Mesenchymal stem cell (in vitro differentiated cells and primary cell): ENCODE measurements at places on chromosomes 11 and 22.

DNA sequence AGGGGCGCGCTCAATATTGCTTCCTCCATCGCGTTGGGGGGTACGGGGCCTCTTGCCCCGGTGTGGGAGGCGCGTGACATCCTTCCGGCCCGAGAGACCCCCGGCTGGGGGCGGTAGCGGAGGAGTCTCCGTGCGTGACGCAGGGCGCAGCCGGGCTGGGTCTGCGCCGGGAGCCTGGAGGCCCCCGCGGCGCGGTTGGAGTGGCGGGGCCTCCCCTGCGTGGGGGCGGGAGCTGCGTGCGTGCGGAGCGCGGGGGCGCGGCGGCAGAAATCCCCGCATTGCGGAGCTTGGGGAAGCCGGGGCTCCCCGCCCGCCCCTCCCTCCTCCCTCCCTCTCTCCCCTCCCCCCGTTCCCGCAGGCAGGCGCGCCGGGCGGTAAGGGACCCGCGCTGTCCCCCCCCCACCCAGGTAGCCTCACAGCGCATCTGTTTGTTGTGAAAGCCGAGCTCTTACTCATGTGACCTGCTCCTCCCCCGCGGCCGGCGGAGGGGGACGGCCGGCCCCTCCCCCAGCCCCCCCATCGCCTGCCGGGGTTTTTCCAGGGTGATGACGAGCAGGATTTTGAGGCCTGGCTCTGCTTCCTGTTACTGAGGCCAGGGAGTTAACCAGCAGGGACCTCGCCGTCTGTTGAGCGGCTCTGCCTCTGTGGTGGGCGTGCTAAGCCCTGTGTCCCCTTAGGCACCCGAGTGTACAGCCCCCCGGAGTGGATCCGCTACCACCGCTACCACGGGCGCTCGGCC, 1.6 kb downstream of the PIM3 start:
- H3K4me3 ChIP-seq, result peak overlapping the region; percentile 91
- DNase-seq, result peak; percentile 96
- H3K36me3 ChIP-seq, result peaks cover 46% of the 10 kb centered on the region
- peak overlapping the region; percentile 76 for H3K27ac ChIP-seq
- H3K27me3 ChIP-seq, result no peaks in the 10 kb centered on the region

DNA sequence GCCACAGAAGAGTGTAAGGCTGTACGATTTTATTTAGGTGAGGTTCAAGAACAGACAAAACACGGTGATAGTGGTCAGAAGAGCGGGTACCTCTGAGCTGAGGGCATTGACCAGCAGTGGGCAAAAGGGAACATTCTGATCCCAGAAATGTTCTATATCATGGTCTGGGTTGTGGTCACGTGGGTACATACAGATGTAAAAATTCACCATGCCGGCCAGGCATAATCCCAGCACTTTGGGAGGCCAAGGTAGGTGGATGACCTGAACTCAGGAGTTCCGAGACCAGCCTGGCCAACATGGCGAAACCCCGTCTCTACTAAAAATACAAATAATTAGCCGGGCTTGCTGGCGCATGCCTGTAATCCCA, 31.1 kb upstream of the GCAT start:
- H3K4me1 ChIP-seq, result peaks cover 11% of the 10 kb centered on the region
- no peaks in the 10 kb centered on the region for H3K27me3 ChIP-seq
- no peak overlapping the region for H3K4me3 ChIP-seq
- no peak overlapping the region for H3K27ac ChIP-seq
- H3K36me3 ChIP-seq, result peaks cover 40% of the 10 kb centered on the region

DNA sequence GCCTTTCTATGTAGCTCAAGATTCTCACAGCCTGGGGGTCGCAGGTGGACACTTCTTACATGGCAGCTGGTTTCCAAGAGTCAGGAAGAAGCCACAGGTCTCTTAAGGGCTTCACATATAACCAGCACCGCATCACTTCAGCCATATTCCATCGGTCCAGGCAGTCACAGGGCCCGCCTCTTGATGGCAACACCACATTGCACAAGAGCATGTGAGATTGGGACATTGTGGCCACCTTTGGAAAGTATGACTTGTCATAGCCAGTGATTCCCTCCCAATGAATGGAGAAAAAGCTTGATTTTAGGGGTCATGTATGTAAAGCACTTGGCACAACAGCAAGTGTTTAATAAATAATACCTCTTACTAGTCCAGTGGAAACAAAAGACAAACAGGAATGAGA, 98.3 kb downstream of the NCAM1 start:
- H3K4me3 ChIP-seq, result no peak overlapping the region
- no peak overlapping the region for H3K27ac ChIP-seq
- H3K27me3 ChIP-seq, result no peaks in the 10 kb centered on the region
- no peak for DNase-seq
- H3K36me3 ChIP-seq, result no peaks in the 10 kb centered on the region

DNA sequence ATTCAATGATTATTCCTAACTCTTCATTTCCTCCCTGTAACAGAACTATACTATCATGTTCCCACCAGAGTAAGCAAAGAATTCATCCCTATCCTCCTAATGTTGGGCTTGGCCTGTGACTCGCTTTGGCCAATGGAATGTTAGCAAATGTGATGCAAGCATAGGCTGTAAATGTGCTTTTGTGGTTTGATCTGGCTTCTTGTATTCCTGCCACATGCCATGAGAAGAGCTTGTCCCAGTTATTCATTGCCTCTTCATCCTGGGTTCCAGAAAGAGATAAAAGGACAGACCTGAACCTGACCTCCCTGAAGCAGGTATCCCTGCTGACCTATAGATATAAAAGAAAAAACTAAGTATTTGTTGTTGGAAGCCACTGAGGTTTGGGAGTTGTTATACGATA, 51.0 kb downstream of the SYTL2 start:
- H3K36me3 ChIP-seq, result no peaks in the 10 kb centered on the region
- no peak overlapping the region for H3K27ac ChIP-seq
- peak; percentile 77 for DNase-seq

- no peaks in the 10 kb centered on the region for H3K36me3 ChIP-seq
- no peak overlapping the region for H3K27ac ChIP-seq
- H3K4me1 ChIP-seq, result peaks cover 10% of the 10 kb centered on the region
- no peak overlapping the region for H3K4me3 ChIP-seq
Measured at GRCh38 chr22:47134222-47134621, 371.8 kb downstream of the TBC1D22A start.

DNA sequence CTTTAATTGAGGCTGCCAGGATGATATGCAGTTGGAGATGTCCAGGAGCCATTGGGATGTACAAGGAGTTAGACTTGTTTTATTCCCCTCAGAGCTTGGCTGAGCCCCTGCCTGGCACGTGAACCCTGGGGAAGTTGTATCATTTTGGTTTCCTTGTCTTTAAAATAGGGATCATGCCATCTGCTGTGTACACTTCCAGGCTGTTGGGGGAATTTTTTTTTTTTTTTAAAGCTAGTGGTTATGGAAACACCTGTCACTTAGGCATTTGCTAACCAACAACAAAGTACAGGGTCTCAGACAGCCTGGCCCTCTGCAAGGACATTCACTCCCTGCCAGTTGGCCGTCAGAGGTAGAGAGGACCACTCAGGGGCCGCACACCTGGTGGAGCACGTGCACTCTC, 8.5 kb upstream of the RAB1B start:
- H3K27ac ChIP-seq, result no peak overlapping the region
- no peaks in the 10 kb centered on the region for H3K27me3 ChIP-seq
- peaks cover 14% of the 10 kb centered on the region for H3K4me1 ChIP-seq
- H3K36me3 ChIP-seq, result peaks cover 57% of the 10 kb centered on the region

DNA sequence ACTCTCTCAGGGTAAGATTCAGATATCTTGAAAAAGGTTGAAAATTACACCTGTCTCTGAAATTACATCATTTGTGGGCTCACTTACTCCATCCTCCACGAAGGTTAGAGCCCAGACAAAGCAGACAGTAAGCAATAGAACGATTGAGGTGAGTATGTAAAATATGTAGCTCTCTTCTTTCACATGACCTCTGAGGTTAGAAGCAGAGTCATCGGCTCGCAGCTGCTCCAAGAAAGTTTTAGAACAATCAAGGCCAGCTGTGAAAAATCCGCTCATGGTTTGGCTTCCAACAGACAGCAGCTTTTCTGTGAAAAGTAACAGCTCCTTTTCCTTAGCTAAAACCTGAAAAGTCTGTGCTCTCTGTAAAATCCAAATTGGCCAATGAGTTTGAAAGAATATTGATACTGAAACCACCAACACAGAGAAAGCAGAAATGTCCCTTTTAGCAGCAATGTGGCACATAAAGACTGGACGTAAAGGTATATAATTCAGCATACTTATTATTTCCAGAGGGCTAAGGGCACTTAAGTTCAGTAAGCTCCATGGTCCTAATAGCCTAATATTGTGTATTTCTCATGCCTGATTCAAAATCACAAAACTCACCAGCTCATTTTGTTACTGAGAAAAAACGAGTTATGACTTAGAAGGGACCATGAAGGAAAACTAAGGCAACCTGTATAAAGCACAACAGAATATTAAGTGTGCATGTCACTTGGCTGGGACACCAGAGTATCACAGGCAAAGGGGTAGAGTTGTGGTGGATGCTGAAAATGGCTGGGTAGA, 78.2 kb downstream of the FAM76B start:
- no peaks in the 10 kb centered on the region for H3K27me3 ChIP-seq
- H3K4me3 ChIP-seq, result no peak overlapping the region
- peaks cover 1% of the 10 kb centered on the region for H3K4me1 ChIP-seq

DNA sequence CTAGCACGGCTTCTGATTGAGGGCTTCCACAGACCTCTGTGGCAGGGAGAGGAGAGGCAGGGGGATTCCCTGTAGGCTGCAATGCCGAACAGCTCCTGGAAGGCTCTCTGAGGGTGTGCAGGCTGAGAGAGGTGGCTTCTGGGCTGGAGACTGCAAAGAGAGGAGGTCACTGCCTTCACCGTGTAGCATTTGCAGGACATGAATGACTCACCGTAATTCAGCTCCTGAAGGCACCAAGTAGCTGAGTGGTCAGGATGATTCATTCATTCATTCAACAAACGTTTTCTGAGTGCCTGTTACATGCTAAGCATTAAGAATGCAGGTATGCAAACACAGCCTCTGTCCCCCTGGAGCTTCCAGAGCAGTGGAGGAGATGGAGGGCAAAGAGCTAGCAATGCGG, 18.0 kb upstream of the EIF3D start:
- no peaks in the 10 kb centered on the region for H3K36me3 ChIP-seq
- peak; percentile 91 for DNase-seq
- H3K27me3 ChIP-seq, result peaks cover 24% of the 10 kb centered on the region
- H3K4me3 ChIP-seq, result no peak overlapping the region
- H3K4me1 ChIP-seq, result peaks cover 14% of the 10 kb centered on the region
- H3K27ac ChIP-seq, result peak overlapping the region; percentile 2

- H3K4me3 ChIP-seq, result peak overlapping the region; percentile 87
Measured at GRCh38 chr11:60914633-60915247, 782 bp downstream of the TMEM109 start.

- H3K27me3 ChIP-seq, result no peaks in the 10 kb centered on the region
- H3K4me3 ChIP-seq, result peak overlapping the region; percentile 92
- peak; percentile 73 for DNase-seq
- H3K4me1 ChIP-seq, result peaks cover 4% of the 10 kb centered on the region
- no peaks in the 10 kb centered on the region for H3K36me3 ChIP-seq
- peak overlapping the region; percentile 96 for H3K27ac ChIP-seq
Measured at GRCh38 chr11:73760135-73760678, 667 bp downstream of the RAB6A start.

DNA sequence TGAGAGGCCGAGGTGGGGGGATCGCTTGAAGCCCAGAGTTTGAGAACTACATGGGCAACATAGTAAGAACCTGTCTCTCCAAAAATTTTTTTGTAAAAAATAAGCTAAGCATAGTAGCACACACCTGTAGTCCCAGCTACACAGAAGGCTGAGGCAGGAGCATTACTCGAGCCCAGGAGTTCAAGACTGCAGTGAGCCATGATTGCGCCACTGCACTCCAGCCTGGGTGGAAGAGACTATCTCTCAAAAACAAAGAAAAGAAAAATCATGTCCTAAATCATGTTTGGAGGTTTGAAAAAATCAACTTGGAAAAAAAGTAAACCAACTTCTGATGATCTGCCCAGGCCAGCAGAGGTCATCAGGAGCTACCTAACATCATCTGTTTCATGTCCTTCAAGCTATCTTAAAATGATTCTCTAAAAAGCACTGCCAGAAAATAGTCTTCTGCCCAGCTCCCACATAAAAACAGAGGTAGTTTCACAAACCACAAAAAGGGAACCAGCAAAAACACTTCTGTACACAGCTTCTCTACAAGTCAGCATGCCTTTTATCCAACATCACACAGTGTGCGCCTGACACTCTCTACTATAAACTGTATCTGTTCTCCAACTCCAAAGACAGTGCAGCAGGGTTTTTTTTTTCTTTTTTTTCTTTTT, 165.0 kb downstream of the SOX6 start:
- no peak overlapping the region for H3K27ac ChIP-seq
- DNase-seq, result no peak
- no peaks in the 10 kb centered on the region for H3K36me3 ChIP-seq
- H3K4me1 ChIP-seq, result no peaks in the 10 kb centered on the region

- H3K4me1 ChIP-seq, result no peaks in the 10 kb centered on the region
- DNase-seq, result no peak
- no peak overlapping the region for H3K4me3 ChIP-seq
- no peaks in the 10 kb centered on the region for H3K36me3 ChIP-seq
- H3K27ac ChIP-seq, result no peak overlapping the region
- H3K27me3 ChIP-seq, result no peaks in the 10 kb centered on the region
Measured at GRCh38 chr11:15795378-15795777, 561.0 kb downstream of the SOX6 start.

DNA sequence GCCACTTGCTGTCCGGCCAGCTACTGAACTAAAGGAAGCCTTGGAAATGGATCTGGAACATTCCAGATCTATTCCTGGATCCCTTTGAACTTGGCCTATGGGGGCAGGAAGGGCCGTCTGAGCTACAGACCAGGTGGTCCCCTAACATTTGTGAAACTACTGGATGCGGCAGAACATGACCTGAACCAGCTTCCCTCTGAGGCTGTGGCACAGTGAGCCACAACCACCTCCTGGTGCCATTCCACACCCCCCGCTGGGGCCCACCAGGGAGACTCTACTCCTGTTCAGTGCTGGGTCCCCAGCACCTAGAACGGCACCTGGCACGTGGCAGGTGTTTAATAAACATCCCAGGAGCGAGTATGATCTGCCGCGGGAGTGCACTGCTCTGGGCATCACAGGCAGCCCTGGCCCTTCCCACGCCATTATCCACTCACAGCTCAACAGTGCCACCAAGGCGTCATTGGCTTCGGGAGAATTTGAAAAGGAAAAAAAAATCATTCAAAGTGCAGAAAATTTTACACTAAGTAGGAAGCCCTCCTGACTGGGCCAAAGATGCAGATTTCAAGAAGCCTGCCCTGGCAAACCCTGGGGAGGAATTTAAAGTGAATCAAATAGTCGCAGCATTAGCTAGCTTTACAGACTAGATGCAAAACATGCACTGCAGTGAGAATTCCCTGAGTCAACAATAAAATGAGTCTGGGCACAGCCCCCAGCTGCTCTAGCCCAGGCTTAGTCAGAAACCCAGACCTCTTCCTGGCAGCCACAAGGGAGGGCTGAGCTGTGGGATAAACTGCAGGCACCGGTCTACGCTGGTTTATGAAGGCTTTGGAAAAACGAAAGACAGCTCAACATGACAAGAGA, 14.3 kb upstream of the EFCAB6 start:
- H3K36me3 ChIP-seq, result peaks cover 2% of the 10 kb centered on the region
- no peak overlapping the region for H3K4me3 ChIP-seq
- peak; percentile 31 for DNase-seq
- peaks cover 5% of the 10 kb centered on the region for H3K27me3 ChIP-seq
- H3K27ac ChIP-seq, result peak overlapping the region; percentile 57

GRCh38 chr11:47215366-47215910, 664 bp downstream of the DDB2 start:
- peak overlapping the region; percentile 91 for H3K27ac ChIP-seq
- peaks cover 9% of the 10 kb centered on the region for H3K36me3 ChIP-seq
- no peaks in the 10 kb centered on the region for H3K27me3 ChIP-seq
